Activated CD8-positive, alpha-beta memory T cell treated with anti-CD3 and anti-CD28 coated beads for 4 hours (primary cell): ENCODE measurements at places on chromosomes 3 and 15.

- DNase-seq: no peak
These were observed 200.0 kb upstream of the CBLB start for GRCh38 chr3:106068795-106069194.

DNA sequence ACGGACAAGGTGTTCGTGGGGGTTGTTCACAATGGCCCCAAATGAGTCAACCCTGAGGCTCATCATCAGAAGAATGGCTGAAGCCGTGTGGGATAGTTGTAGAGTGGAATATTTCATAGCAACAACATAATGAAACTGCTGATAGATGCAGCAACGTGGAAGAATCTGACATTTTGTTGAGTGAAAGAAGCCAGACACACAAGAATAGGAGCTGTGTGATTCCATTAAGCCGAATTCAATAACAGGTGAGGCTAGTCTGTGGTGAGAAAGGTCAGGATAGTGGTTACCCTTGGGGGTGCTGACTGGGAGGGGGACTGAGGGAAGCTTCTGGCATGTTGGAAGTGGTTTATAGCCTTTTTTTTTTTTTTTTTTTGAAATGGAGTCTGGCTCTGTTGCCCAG lies 144.0 kb downstream of the SMAD6 start:
- no peak for DNase-seq

- no peak for DNase-seq
These were observed 5.8 kb downstream of the TRA2B start for GRCh38 chr3:185931777-185932612.

GRCh38 chr3:10993729-10994065 lies 1.1 kb downstream of the SLC6A1 start:
- no peak for DNase-seq

GRCh38 chr3:179181993-179182551 lies 33.9 kb downstream of the PIK3CA start:
- no peak for DNase-seq

GRCh38 chr3:157906627-157907026 lies 199.6 kb downstream of the SHOX2 start:
- DNase-seq: no peak

- DNase-seq: no peak
These were observed 189.7 kb upstream of the ZBTB20 start for GRCh38 chr3:115336836-115337235.

GRCh38 chr3:111326144-111326995 lies 215.6 kb upstream of the CD96 start:
- DNase-seq: no peak

- no peak for DNase-seq
These were observed 15.9 kb downstream of the ADCY5 start for GRCh38 chr3:123432832-123433523.

GRCh38 chr15:42727750-42728381 lies 9.1 kb downstream of the CDAN1 start:
- no peak for DNase-seq

- no peak for DNase-seq
These were observed 77.7 kb downstream of the CBLB start for GRCh38 chr3:105791131-105791530.

GRCh38 chr3:160224811-160225175 lies 429 bp upstream of the C3orf80 start:
- no peak for DNase-seq

GRCh38 chr15:81003097-81003350 lies 2.3 kb downstream of the TLNRD1 start:
- no peak for DNase-seq

DNA sequence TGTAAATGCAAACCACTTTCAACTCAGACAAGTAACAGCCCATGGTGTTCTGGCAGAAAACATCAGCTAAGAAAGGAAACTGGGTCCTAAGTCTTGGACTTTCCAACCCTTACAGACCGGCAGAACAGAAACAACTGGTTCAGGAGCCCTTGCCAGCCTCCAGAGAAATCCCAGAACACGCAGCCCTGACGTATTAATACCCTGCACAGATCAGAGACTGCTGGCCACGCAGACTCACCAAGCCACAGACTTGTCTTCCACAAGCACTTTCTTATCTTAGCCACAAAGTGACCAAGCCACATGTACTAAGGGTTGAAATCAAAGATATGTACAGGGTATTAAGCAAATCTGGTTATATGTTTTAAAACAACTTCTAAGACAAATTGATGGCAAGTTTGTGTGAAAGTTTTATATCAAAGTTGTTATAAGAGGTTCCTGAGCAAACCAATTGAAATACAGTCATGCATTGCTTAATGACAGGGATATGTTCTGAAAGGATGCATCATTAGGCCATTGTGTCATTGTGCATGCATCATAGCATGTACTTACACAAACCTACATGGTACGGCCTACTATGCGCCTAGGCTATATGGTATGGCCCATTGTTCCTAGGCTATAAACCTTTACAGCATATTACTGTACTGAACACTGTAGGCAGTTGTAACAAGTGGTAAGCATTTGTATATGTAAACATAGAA lies 36.8 kb downstream of the BTD start:
- DNase-seq: no peak

GRCh38 chr15:60804986-60805949 lies 326.3 kb upstream of the ICE2 start:
- no peak for DNase-seq

DNA sequence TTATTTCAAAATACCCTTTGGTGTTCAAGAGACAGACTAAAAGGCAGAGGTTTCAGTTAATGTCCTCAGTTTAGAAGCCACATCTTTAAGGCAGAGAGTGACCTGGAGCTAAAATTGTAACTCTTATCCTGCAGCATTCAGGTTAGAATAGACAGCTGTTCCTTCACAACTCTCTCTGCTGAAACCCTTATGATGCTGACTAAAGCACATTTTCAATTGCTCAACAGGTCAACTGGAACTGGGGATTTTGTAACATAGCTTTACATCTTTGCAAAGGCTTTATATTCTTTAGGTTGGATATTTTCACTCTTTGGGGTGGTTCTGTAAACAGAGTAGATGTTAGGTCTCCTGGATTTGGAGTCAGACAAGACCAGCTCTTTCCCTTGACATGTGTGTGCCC lies 20.3 kb upstream of the PLSCR4 start:
- no peak for DNase-seq

DNA sequence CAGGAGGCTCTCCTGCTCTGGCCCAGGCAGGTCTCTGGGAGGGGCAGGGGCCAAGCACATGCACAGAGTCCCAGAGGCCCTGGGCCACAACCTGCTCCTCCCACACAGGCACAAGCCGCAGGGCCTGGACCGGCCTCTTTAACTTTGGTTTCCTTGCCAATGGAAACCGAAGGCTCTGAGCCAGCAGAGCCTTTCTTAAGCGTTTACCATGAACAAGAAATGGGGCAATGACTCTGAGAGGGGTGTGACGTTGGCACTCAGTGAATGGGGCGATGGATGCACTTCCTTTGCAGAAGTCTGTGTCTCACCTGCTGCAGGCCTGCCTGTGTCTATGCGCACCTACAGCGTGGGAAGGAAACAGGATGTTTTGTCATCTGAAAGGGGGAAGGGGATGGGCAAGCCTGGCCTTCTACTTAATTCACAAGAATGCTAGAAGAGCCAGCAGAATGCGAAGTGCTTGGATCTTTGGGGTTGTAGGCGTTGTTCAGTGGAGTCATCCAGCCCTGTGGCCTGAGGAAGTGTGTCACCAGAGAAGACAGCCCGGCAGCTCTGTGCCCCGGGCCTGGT lies 41.8 kb downstream of the IFT122 start:
- DNase-seq: no peak

DNA sequence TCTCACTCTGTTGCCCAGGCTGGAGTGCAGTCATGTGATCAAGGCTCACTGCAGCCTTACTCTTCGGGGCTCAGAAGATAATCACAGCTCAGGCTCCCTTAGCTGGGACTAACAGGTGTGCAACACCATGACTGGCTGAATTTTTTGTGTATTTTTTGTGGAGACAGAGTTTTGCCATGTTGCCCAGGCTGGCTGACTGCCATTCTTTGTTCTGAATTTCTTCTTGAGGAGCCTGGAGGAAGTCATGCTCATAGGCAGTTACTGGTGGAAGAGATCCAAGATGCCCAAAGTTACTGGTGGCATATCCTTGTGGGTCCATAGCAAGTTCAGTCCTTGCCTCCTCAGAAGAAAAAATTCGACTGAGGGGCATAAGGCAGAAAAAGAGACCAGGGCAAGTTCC lies 16.6 kb upstream of the UBP1 start:
- DNase-seq: no peak

DNA sequence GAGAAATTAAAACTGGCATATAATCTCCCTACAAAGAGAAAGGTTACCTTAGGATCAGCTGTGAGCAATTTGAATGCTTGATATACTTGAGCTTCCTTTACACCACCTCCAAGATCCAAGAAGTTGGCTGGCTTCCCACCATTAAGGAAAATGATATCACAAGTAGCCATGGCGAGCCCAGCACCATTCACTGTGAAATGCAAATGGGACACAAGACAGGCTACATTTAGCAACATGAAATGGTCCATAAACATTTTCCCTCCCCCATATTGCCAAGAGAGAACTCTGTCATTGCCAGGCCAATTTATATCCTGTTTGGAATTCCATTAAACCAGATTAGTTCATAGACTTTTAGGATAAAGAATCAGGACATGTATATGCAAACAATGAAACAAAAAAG lies 158.7 kb downstream of the SUCLG2 start:
- no peak for DNase-seq

GRCh38 chr3:49880581-49881315 lies 11.0 kb upstream of the CAMKV start:
- DNase-seq: no peak

DNA sequence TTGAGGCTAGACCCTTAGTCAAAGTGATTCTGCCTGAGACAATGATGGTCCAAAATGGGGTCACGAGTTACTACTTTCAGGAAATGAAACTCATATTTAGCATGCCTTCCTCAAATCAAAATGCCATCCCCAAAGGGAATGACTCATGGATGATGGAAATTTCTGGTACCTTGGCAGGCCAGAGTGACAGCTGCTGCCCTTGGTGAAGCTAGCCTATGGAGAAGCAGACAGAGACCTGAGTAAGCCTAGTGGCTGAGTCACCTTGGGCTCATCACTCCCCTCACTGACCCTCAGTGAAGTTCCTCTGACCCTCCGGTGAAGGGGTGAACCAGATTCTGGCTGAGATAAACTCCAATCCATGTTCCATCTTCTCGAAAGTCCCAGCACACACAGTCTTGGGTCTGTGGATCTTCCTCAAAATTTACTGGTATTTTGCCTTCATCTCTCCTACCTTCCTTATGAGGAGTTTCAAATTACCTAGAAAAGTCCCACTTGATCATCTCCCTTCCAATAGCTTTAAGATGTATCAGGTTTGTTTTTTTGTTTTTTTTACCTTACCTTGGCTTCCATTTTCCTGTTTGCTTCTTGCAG lies 54.5 kb upstream of the ABHD17C start:
- DNase-seq: no peak

DNA sequence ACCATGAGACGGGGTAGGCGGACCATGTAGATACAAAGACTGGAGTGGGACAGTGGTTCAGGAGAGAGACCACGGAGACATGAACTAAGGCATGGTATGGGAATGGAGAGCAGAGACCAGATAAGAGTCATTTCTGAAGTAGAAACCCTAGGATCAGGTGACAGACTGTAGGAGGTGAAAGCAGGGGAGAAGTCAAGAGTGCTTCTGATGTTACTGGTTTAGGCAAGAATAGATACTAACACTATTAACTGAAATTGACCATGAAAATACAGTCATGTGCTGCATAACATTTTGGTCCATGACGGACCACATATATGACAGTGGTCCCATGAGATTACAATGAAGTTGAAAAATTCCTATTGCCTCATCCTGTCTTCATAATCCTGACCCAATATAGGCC lies 41.7 kb downstream of the RASGRP1 start:
- no peak for DNase-seq

DNA sequence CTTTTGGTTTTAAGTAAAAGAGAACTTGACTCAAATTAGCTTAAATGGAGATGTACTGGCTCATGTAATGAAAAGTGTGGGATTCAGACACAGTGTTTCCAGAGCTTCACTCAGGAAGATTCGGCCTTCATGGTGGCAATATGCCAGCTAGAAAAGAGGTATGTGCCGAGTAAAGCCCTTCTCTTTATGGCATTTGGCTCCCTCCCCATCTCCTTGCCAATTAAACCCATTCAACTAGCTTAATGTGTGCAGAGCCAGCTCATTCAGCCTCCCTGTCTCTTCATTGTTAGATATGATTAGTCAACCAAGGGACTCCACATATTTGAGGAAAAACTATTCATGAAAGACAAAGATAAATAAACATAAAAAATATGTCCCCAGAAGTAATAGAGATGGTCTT lies 15.0 kb upstream of the TRANK1 start:
- no peak for DNase-seq

DNA sequence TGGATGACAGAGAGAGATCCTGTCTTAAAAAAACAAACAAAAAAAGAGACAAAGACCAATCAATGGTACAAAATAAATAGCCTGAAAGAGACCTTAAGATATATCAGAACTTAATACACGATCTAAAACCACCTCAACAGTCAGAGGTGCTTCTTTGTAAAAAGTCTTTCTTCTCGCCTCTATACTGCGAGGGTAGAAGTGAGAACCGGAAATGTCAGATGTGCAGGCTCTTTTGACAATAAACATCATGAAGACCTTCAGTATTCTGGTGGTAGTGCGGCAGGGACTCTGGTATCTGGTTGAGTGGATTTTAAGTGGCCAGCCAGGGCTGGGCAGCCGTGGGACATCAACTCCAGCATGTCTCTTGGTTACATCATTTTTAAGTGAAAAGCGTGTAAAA lies 30.0 kb downstream of the RUBCN start:
- DNase-seq: no peak

DNA sequence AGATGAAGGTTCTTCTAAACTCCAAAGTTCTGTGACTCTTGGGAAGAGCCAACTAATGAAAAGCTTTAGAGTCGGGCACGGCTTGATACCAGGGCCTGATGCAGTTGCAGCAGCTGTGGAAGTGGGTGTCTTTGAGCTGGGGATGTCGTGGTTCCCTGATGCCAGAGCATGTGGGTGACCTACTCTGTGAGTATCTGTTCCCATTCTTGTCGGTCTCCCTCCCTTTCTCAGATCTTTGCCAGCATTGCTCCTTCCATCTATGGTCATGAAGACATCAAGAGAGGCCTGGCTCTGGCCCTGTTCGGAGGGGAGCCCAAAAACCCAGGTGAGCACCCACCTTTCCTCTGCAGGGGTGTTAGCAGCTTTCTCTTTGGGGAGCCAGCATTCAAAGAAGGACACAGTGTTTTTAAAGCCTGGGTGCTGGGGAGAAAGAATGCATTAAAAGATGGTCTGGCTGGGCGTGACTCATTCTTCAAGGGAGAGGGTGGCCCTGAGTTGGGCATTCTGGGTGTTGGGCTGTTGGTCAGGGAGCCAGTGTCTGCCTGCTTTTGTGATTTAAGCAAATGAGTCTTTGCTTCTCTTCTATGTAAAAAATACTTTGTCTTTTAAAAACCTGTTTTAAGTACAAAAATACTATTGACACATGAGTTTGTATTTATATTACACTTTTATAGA lies 13.2 kb upstream of the PODXL2 start:
- no peak for DNase-seq

DNA sequence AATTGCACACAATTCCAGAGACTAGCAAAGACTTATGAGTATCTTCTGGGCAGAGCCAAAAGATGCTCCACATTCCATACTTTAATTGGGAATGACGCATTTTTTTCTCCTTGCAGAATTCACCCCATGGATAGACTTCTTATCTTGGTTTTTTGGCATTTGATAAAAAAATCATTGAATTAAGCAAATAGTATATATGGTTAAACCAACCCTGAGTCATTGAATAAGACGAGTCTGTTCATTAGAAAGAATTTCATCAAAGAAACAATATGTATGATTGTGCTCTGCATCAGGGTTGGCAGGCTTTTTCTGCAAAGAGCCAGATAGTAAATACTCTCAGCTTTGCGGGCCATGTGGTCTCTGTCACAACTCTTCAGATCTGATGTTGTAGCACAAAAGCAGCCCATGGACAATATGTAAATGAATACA lies 9.2 kb upstream of the PDZRN3 start:
- no peak for DNase-seq
